ENCODE measurements at places on chromosomes 4 and X.

GRCh38 chrX:3142259-3143042, 101.2 kb downstream of the ARSF start:
- no peak for DNase-seq

- no peak for DNase-seq
These were observed 60.0 kb upstream of the ARHGAP24 start for GRCh38 chr4:85414972-85415371.

DNA sequence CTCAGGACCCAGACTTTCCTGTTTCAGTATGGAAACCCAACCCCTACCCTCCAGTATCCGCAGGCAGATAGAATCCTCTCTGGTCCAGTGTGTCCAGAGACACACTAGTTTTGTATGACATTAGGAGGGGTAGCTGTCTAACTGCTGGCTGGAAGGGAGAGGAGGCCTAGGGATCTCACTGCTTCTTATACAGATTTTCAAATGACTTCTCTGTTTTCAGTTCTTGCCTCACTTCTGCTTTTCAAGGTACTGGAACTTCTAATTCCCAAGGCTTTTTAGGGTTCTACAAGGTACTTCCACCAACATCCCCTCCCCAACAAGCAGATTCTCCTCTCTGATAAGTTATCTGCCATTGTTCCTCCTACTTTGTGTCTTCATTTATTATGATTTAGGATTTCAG, 6.1 kb downstream of the SGCB start:
- no peak for DNase-seq

DNA sequence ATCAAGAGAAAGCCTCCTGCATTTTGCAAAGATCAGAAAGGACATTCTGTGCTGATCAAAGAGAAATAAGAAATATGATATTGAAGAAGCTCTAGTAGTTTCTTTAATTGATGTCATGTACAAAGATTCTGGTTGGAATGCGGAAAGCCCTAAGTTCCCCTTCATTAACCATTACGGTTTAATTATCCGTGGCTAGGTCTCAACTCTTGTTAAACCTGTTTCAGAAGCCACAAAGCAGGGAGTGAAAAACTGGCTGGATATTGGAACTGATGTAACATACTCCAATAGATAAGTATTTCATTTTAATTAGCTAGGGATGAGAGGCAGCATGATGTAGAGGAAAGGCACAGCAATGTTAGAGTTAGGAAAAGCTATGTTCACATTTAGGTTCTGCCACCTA, 55.7 kb downstream of the SPANXN3 start:
- DNase-seq: no peak

DNA sequence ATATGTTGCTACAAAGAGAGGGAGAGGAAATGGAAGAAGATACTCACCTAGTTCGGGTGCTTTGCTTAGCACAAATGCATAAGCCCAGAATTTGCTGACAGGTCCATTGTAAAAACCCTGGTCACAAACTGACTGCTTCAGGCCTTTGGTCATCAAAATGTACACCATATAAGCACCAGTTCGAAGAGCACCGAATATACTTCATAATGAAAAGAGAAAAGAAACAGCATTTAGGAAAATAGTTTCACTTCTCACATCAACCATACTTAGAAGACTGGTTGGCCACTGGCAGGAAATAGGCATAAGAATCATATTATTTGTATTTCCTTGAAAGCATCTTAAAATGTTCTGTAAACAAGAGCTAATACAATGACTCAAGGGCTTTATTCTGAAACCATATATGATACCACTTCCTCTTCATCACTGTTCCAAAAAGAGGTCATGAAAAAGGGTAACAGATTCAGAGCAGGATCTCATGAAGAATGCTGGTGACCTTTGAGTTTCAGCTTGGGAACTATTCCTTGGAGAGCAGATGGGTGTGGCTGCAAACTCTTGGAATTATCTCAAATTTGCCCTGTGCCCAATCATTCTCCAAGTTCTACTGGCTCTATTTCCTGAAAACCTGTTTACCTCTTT, 138.7 kb downstream of the ELOVL6 start:
- DNase-seq: no peak

- DNase-seq: no peak
These were observed 400.1 kb upstream of the NWD2 start for GRCh38 chr4:36844448-36844847.

DNA sequence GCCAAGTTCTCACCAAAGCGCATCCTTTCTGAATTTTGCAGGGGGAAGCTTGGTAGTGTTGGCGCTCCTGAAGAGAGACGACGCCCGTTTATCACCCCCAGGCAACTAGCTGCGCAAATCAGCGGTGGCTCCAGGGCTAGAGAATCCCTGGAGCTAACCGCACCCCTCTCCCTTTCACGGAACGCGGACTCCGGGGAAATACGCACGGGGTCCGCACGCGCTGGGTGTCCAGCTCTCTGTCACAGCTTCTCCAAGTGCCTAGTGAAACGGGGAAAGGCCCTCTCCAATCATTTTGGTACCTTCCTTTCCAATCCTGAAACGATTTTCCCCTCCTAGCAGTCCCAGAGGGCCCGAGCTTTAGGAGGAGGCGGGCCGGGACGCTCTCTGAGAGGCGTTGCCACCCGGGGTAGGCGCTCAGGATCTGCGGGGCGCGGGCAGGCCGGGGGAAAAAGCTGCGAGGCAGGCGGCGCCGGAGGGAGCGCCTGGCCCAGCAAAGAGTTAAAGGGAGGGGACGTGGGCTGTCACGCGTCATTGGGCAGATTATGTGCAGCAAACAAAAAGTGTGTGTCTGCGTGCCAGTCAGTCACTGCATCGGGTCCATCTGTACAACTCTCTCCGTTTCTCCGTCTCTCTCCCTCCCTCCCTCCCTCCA, at the start of gene PRDM8:
PRDM8 (plus strand) TSS at position 582 of the 652 bp plus-strand sequence. CDS start 2,578 bp downstream, outside the sequence.
- no peak for DNase-seq

DNA sequence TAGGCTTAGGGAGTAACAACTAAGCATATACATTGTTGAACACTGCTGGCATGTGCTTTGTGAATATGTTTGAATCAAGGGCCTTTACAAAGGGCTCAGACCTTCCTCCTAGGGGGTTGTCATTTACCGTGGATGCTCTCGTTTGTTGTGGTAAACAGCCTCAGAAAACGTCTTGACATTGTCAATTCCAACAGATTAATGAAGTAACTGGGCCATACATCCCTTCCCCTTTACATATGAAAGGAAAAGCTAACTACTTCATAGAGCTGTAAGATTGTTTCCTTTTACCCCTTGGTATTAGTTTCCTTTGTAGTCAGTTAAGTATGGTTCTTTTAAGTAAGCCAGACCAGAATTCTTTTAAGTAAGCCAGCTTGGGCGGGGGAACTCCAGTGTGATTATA, 42.9 kb downstream of the FAT4 start:
- DNase-seq: no peak

DNA sequence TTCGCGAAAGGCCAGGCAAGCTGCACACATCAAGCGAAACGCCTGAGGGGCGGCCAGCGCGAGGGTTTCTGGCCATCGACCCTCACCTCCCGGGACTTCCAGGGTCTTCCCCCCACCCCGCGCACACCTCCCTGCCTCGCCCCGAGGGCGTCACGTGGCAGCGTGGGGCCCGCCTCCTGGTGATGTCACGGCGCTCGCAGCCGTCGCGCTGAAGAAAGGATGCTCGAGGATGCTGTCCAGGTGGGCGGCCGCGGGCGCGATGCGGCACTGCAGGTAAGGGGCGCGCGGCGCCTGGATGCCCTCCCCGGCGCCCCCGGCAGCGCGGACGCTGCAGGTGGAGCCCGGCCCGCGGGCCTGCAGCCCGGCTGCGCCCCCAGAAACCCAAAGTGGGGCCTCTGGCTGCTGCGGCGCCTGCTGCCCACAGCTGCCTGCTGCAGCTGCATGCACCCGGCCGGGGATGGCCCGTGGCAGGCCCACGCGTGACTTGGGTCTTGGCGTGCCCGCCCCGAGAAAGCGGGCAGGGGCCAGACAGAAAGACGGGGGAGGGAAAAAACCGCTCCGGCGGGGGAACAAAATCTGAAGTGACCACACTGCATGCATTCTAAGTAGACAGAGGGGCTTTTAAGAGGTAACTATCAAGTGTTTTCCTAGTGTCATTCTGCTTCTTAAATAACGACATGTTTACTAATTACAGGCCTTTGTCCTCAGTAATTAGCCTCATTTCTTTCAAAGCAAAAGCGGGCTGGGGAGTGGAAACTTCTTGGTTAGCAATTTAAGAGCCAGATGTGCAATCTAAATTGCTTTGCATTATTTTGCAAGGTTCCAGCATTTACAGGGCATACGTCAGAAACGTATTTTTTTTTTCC, 1.7 kb downstream of the CLCN4 start:
- DNase-seq: no peak

- DNase-seq: no peak
These were observed 18.5 kb upstream of the TET2 start for GRCh38 chr4:105128208-105128607.

DNA sequence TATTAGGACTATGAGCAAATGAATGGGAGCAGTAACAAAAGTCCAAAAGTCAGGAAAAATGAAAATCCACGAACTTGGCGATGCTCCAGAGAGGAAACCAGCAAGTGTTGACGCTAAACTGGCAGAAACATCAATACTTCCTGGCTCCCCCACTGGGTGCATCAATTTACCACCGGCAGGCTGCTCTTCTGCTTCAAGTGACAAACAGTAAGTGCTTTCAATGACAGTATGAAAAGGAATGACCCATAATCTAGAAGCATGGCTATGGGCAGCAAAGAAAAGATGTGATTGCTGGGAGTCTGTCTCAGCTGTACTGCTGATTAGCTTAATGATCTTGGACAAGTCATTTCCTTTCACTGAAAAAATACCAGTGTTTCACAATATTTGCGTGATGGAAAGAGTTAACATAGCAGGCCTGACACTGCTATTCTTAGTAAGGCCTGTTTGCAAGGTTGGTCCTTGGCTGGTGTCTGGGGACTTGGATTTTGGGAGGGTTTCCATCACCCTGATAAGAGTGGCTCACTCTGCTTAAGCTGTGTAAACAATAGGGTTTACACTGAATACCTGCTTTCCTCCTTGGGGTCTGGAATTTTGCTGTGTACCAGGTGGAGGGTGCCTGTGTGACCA, 8.7 kb downstream of the ATP11C start:
- DNase-seq: no peak
